ENCODE measurements at places on chromosomes 16 and 17. TPM values are rescaled to one million over a fixed set of nuclear protein-coding genes. Genes with fewer than 3 reads are reported as not detected.

- no peak for DNase-seq
- H3K4me1 ChIP-seq: peaks cover 29% of the 10 kb centered on the region
- no peaks in the 10 kb centered on the region for H3K36me3 ChIP-seq
- H3K27ac ChIP-seq: no peak overlapping the region
- H3K27me3 ChIP-seq: peaks cover 79% of the 10 kb centered on the region
- H3K4me3 ChIP-seq: no peak overlapping the region
Observed at GRCh38 chr16:89572485-89573205, 2.9 kb upstream of the CPNE7 start.

GRCh38 chr17:28247671-28248555, 71.1 kb upstream of the TMEM97 start:
- H3K4me1 ChIP-seq: peaks cover 5% of the 10 kb centered on the region
- no peak overlapping the region for H3K4me3 ChIP-seq
- H3K27me3 ChIP-seq: peaks cover under 1% of the 10 kb centered on the region
- H3K36me3 ChIP-seq: no peaks in the 10 kb centered on the region
- no peak for DNase-seq
- H3K27ac ChIP-seq: no peak overlapping the region

- no peak overlapping the region for H3K4me3 ChIP-seq
- DNase-seq: peak; percentile 82
- H3K4me1 ChIP-seq: peaks cover 57% of the 10 kb centered on the region
- H3K36me3 ChIP-seq: no peaks in the 10 kb centered on the region
Observed at GRCh38 chr17:77445760-77446532, 305.2 kb downstream of the SEC14L1 start.

Gene KRT25
- total RNA-seq: not detected
